ENCODE measurements at places on chromosomes 6 and 20.

- no peak for DNase-seq
Measured at GRCh38 chr6:6812427-6812826, 223.9 kb downstream of the LY86 start.

DNA sequence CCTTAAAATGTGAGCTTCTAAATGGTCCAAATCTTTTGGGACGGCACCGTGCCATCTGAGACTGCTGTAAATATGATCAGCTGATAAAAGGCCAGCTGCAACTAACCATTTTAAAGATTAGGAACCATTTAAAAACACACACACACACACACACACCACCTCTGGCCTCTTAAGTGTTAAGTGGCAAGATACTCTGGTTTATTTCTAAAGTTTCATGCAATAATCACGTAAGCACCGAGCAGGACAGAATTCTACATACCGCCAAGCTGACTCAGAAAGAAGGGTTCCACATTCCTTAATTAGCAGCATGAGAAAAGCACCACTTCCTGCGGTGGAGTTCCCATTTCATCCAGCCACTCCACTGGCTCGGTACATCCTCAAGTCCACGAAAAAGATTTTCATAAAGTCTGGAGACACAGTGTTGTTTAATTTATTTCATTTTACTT is 17.8 kb upstream of the ZNF217 start:
- peak; percentile 56 for DNase-seq

DNA sequence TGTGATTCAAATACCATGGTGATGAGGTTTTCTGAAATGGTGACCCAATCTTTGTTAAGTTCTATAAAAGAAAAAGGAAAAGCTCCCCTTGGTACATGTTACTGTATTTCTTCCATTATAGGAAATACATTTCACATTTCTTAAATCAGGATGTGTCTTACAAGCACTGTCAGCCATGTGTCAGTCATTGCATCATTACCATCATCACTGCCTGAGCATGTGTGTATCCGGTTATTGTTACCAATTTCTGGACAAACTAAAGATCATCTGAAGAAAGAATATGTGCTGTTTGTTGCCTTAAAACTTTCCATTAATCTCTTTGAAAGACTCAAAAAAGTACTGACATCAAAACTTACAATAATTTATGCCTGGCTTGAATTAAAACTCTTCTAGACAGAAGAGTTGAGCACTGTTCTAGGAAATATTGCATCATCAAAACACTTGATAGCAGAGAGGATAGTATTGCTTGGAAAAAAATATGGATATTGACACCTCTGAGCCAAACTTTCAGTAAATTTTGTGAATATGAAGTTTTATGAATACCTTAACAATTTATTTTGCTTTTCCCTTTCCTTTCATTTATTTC is 7.1 kb upstream of the TSPYL1 start:
- DNase-seq, result no peak

DNA sequence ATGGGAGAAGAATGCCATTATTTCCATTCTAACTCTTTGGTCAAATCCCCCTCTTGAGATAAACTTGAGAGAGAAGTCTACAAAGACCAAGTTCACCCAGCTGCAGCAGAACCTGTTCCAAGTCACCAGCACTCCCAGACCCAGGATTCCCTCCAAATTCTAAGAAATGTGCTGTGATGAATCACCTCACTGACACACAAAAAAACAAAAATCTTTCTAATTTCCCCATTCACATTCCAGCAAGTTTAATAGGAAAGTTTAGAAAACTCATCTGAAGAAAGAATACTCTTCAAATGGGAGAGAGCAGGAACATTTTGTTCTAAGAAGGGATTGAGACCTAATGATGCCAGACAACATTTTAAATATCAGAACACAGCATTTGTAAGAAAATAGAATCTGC is 213.6 kb upstream of the PLCB4 start:
- no peak for DNase-seq

- DNase-seq, result no peak
Measured at GRCh38 chr20:45064812-45065211, 36.1 kb downstream of the KCNS1 start.

GRCh38 chr6:110595112-110595511 is 118.7 kb upstream of the SLC22A16 start:
- DNase-seq, result no peak

- DNase-seq, result no peak
Measured at GRCh38 chr6:17741507-17741906, 34.8 kb upstream of the NUP153 start.

- DNase-seq, result no peak
Measured at GRCh38 chr6:117951783-117952182, 44.7 kb downstream of the SLC35F1 start.

All from pulmonary artery endothelial cell (primary cell).